Upper lobe of right lung (tissue), 1 donor: ENCODE measurements at places on chromosomes 13 and 19. TPM values are rescaled to one million over a fixed set of nuclear protein-coding genes. Genes with fewer than 3 reads are reported as not detected.

PSG3 gene
- not detected for total RNA-seq

THSD8 gene
- total RNA-seq, result 2.8 TPM

- DNase-seq, result no peak
Measured at GRCh38 chr19:49167857-49168409, 10.3 kb downstream of the TRPM4 start.

DNA sequence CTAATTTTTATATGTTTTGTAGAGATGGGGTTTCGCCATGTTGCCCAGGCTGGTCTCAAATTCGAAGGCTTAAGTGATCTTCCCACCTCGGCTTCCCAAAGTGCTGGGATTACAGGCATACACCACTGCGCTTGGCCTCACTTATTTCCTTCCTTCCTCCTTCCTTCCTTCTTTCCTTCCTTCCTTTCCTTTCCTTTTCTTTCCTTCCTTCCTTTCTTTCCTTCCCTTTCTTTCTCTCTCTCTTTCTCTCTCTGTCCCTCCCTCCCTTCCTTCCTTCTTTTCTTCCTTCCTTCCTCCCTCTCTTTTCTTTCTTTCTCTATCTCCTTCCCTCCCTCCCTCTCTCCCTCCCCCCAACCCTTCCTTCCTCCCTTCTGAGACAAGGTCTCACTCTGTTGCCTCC, 36.8 kb downstream of the TRPM4 start:
- no peak for DNase-seq

- peak; percentile 75 for DNase-seq
Measured at GRCh38 chr19:13060233-13060963, 42.3 kb downstream of the LYL1 start.
